HepG2 (cell line): ENCODE measurements at places on chromosomes 2 and 18.

- DNase-seq: peak; percentile 88
Measured at GRCh38 chr2:164599954-164600589, 21.2 kb downstream of the GRB14 start.

- no peak for DNase-seq
Measured at GRCh38 chr2:60371681-60372080, 181.8 kb downstream of the BCL11A start.

- DNase-seq: no peak
Measured at GRCh38 chr2:138020432-138020831, 56.2 kb downstream of the HNMT start.

DNA sequence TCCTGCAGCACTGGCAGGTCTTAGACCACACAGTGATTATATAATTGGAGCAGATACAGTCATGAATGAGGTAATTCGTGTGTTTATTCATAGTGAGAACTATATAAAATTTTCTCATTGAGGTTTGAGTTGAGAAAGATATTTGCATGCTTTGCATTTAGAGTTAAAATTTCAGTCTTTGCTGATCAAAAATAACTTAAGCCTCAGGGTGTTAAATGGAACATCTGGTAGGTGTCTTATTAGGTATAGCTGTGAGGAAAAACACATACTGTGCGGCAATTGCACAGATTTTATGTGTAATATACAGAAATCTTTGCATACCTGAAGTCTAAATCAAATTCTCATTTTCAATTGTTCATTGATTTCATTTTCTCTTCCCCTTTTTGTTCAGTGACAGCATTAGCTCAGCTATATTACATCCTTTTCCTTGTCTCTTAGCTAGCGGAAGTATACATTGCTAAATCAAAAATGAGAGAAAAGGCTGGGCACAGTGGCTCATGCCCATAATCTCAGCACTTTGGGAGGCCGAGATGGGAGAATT is 21.2 kb downstream of the GORASP2 start:
- no peak for DNase-seq

DNA sequence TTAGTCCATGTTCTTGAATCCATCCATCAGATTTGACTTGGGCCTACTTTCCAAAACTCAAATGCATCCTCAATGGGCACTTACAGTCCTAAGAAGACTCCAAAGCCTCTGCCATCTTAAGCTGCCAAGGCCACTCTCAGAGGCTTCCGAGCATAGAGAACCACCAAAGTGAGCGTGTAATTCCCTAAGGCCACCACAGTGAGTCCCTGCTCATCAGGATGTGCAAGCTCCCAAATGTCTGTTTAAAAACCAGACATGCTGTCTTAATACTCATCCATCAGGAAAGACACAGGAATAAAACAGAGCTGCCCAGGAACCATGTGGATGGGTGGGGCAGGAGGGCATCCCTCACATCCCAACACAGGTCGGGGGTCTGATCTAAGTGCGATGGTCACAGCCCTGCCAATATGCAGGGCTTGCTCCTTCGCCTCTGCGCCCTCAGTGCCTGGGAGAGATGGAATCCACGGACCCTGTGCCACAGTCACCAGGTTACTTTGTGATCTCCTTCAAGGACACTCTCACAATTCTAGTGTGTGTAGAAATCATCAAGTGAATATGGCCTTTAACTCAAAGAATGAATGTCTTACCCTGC is 80.4 kb downstream of the POLR1A start:
- DNase-seq: no peak

DNA sequence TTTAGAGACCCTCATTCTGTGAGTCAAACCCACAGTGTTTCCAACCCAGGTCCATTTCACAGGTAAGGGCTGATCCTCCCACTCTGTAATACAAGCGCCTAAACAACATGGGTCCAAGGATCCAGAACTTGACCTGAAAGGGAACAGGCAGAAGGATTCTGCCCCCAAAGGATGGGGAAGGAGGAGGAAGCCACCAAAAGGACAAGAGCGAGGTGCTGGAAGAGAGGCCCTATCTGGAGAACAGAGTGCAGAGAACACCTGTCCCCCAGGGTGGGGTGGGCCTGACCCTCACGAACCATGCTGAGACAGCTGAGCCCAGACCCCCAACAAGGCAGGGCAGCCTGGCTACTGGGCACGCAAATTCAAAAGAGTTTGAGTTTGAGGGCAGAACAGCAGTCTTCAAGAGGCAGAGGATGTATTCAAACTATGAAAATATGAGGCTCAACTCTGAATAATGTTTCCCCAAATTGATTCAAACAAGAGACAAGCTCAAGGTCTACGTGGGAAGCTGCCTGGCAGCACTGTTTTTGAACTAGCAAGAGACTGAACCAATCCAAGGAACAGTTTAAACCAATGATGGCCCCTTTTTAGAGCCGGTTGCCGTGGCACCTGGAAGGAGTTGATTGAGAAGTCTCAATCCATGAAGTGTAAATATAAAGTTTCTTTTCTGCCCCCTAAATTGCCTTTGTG is 212.7 kb downstream of the ALPK2 start:
- no peak for DNase-seq

DNA sequence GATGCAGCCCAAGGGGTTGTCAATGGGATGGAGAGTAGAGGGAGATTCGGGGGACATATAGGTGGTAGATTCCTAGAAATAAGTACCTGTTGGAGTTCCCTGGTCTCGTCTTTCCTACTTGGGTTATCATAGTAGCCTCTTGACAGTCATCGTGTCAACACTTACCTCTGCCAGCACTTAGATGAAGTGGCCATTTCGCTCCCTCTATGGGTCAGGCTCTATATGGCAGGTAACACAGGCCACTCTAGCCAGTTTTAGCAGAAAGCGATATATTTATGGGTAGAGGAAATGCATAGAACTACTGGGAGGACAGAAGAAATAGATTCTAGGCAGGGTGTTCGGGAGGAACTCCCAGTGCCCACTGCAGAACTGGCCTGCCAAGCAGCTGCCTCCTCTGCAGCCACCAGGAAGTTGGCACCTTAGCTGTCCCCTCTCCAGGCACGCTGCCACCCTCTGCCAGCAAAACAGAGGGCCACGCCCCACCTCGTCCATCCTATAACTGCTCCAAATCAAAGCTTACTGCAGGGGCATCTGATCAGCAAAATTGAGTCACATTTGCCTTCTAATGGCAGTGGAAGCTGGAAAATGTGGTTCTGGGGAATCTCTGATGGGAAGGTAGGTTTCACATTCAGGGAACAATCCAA is 181.3 kb downstream of the INSIG2 start:
- peak; percentile 28 for DNase-seq

DNA sequence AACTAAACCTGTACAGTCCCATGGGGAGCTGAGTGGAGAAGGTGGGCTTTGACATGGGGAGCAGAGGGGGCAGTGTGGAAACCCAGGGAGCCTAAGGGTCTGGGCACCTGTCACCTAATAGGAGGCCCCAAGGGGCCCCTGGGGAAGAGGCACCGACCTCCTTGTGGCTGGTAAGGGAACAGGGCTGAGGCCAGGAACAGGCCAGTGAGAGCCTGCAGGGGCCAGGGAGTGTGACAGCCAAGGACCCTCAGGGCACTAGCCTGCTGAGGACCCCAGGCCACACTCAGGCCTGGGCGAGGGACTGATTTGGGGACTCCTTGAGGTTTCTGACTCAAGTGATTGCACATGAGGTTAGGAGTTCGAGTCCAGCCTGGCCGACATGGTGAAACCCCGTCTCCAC is 24.5 kb upstream of the ALPP start:
- DNase-seq: no peak

DNA sequence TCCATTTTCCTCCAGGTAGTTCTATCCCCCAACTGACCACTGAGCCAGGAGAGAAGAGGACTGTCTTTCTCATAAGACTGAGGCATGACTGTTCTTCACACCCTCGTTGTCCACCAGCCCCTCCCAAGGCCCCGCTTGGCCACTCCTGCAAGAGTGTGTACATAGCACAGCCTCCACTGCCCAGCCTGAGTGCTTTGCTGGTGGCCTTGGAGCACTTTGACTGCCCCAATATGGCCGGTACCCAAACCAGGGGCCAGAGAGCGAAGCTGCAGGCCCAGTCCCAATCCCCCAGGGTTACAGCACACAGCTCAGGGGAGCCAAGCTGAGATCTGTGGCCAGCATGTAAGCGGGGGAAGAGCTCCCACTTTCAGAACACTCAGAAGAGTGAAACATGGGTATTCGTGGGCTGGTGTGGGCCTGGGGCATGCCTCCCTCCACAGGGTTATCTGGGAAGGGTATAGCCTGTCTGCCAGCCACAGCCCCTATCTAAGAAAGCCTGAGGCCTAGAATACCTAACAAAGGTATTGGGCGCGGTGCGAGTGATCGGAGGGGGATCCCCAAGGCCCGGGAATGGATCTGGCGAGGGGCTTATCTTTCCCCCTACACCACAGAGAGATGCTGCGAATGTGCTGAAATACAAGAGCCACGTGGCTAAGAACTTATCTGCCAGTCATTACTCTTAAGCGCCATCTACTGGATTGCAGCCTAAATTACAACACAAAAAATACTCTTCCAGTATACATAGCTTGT is 163.8 kb downstream of the WDPCP start:
- peak; percentile 62 for DNase-seq

DNA sequence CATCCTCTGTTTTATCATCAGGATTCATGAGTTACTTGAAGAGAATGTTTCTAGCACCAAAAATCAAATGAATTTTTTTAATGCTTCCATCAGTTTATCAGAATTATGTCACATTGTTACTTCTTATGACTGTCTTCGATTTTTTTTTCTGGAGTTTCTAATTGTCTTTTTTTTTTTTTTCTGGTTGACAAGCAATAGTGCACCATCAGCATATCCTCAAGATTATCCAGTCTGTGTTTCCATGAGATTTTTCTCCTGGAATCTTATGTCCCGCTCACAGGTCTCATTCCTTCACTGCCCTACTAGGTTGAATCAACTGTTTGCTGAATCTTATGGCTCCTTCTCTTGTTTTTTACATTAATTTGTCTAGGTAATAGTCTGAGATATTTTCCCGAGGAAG is 16.0 kb downstream of the R3HDM1 start:
- no peak for DNase-seq

DNA sequence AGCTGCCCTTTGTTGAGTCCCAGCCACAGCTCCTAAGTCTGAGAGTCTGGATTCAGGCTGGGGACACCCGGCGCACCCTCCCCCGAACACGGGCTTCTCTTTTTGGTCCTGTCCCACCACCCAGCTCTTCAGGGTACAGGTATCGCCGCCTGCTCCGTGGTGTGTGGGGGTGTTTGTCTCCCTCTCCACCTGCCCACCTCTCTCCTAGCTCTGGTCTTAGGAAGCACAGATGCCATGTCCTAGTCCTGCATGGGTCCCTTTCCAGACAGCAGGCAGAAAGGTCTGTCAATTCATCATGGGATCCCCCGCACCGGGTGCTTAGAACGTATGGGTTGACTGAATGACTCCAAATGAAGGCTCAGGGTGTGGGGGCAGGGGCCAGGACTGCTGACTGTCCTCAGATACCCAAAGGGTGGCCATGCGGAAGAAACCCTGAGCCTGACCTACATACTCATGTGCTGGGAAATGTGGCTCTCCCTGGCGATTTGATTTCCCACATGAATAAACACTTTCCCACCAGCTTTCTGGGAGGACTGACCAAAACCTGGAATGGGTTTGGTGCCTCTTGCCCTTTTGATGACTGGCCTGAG is 156.8 kb downstream of the CELF4 start:
- no peak for DNase-seq

GRCh38 chr2:128108166-128108565 is 17.2 kb downstream of the UGGT1 start:
- no peak for DNase-seq

GRCh38 chr2:233301811-233302210 is 5.8 kb upstream of the SAG start:
- no peak for DNase-seq

DNA sequence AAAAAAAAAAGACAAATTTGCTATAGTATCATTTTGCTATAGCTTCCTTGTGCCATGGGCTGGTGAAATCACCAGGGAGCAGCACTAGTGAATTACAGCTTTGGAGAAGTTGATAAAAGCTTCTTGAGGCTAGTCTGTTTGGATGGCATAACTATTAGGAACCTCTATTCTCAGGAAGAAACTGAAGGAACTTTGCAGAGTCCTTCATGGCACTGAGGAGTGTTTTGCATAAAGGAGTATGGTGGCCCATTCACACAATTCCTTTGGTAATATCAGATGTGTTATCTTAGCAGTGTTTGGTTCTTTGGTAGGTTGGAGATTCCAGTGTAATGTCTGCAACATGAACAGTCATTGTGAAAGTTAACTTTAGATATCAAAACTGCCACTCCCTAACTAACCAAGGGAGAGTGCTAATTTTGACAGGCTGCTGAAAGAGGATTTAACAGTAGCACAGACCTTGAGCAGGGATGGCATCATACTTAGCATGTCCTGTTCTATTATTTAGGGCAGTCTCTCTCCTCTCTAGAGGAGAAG is 76.6 kb upstream of the ZFP36L2 start:
- DNase-seq: no peak

GRCh38 chr2:11019614-11020013 is 107.9 kb downstream of the KCNF1 start:
- no peak for DNase-seq

GRCh38 chr18:39846265-39846664 is 2108.8 kb upstream of the PIK3C3 start:
- no peak for DNase-seq

GRCh38 chr2:64213532-64214275 is 69.5 kb upstream of the PELI1 start:
- DNase-seq: no peak

DNA sequence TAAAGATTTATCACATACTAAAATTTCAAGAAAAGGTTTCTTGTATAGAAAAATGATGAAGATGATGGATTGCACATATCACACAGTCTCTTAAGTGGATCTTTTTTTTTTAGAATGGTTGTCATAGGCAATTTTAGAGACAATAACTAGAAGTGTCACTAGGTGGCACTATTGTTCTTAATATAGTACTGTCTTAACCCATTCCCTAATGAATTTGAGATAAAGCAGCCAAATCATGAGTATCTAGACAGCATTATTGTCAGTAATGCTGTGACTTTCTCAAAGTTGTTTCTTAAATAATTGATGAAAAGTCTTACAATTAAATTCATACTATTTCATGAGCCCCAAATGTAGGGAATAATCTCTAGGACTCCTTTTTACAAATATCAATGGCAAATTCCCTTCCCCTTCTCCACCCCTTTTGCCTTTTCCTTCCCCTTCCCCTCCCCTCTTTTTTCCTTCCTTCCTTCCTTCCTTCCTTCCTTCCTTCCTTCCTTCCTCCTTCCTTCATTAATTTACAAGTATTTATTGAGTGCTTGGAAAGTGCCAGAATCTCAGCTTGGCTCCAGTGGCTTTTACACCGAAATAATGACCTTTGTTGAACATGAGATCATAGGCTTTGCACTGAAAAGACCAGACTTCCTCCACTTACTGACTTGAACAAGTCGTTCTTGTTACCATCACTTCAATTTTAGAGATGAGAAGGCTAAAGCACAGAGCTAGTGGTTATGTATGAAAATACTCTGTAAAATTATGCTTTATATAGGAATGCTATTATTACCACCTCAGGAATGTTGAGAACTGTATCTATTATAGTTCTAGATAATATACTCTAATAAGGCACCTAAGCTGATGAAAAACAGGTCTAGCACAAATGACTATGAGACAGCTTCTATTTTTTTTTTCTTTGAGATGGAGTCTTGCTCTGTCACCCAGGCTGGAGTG is 19.8 kb downstream of the MYL12B start:
- DNase-seq: peak; percentile 67

GRCh38 chr2:182266909-182267308 is 159.9 kb downstream of the PDE1A start:
- DNase-seq: no peak
